ENCODE measurements at places on chromosomes 7 and 10. TPM values are rescaled to one million over a fixed set of nuclear protein-coding genes. Genes with fewer than 3 reads are reported as not detected.

Gene WNT8B
- total RNA-seq, result 0.16 TPM

Gene ADAP1
- total RNA-seq, result 23.7 TPM

Gene AGBL3
- total RNA-seq, result 1.8 TPM

Gene ARF5
- 98.9 TPM for total RNA-seq

Gene DNA2
- total RNA-seq, result 35.0 TPM

Gene HDAC9
- total RNA-seq, result 4.0 TPM

Gene LZTS2
- 24.8 TPM for total RNA-seq

Gene CYP2C9
- not detected for total RNA-seq

Gene PIP
- total RNA-seq, result not detected

Gene C7orf33
- not detected for total RNA-seq

Gene PRPF18
- total RNA-seq, result 22.5 TPM

Gene ITPRID1
- total RNA-seq, result not detected

Gene EPO
- total RNA-seq, result not detected

Gene CFAP70
- 0.73 TPM for total RNA-seq

Gene ASIC3
- total RNA-seq, result 9.7 TPM

Gene PHKG1
- 6.0 TPM for total RNA-seq

Gene PNLIPRP3
- not detected for total RNA-seq

Gene ADCYAP1R1
- not detected for total RNA-seq

Gene FRAT1
- 3.7 TPM for total RNA-seq

Gene PPP1R17
- total RNA-seq, result not detected

Gene GRID2IP
- total RNA-seq, result 0.32 TPM

Gene OR2A12
- total RNA-seq, result not detected

Gene PKD2L1
- 0.30 TPM for total RNA-seq

Gene AGMO
- total RNA-seq, result not detected

Gene PLAU
- 0.37 TPM for total RNA-seq

Gene ODAD2
- total RNA-seq, result 0.08 TPM

Gene BAMBI
- total RNA-seq, result not detected

Gene SH2D4B
- total RNA-seq, result 0.32 TPM

Gene IFIT1B
- total RNA-seq, result not detected

Gene TRPV5
- total RNA-seq, result 0.13 TPM

Gene ZPBP
- not detected for total RNA-seq

All from activated T-helper 17 cell treated with anti-CD3 and anti-CD28 coated beads, Interleukin-2, amount 50 U/mL, for 72 hours (primary cell).